Esophagus squamous epithelium (tissue), 5 donors: ENCODE measurements at places on chromosomes 7 and 10.
A peak's percentile ranks its signal among the peaks of the same experiment; 100 is the strongest.

DNA sequence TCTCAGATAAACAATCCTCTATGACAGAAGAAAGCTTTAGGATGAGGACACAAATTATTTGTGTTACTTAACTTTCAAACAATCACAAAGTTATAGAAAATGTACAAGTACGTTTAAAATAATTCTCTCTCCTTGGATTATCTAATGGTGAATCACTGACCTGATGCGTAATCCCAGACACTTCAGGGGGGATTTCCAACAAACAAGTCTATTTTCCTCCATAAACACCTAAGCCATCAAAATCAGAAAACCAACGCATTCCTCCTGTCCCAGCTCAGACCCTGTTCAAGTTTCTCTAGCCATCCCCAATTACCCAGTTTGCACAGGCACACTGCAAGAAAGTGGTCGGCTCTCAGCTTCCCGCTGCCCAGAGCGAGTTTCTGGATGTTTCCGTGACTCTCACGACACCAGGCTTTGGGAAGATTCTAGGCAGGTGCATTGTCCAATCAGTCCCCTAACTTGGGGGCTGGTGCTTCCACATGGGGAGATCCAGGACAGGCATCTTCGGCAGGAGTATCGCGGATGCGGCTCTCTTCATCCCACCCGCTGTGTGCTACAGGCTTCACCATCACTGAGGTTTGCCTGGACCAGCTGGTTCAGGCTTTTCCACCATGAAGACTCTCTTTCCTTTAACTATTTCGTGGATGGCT, 200.0 kb downstream of the ZMYND11 start:
- peaks cover 2% of the 10 kb centered on the region for H3K36me3 ChIP-seq
- H3K27ac ChIP-seq, result no peak overlapping the region
- H3K27me3 ChIP-seq, result no peaks in the 10 kb centered on the region
- no peak for DNase-seq
- peaks cover 17% of the 10 kb centered on the region for H3K4me1 ChIP-seq

DNA sequence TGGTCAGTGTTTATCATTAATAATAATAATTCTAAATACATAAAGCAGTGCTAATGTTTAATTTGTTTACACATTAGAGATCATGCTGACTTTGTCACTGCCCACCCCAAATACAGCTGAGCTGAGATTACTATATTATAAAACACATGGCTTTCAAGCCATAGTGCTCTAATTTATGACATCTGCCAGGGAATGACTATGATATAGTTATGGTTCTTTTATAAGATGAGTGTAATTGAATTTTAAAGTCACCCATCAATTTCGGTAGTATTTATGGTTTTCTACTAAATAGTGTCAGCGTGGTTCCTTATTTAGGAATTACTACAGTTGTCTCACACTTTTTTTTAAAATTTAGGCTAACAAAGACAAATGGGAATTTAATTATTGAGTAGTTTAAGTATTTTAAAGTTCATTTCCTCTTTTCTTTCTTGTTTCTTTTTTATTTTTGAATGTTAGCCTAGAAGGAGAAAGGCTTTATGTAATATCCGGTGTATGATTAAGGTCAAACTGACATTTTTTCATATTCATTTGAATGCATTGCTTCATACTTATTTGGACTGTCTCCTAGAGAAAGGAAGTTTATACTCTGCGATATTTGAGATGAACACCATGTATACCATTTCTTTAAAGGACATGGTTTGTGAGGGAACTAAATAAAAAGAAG, 3.9 kb downstream of the CDK14 start:
- no peaks in the 10 kb centered on the region for H3K27me3 ChIP-seq
- H3K4me3 ChIP-seq, result no peak overlapping the region
- no peaks in the 10 kb centered on the region for H3K36me3 ChIP-seq
- H3K27ac ChIP-seq, result no peak overlapping the region

DNA sequence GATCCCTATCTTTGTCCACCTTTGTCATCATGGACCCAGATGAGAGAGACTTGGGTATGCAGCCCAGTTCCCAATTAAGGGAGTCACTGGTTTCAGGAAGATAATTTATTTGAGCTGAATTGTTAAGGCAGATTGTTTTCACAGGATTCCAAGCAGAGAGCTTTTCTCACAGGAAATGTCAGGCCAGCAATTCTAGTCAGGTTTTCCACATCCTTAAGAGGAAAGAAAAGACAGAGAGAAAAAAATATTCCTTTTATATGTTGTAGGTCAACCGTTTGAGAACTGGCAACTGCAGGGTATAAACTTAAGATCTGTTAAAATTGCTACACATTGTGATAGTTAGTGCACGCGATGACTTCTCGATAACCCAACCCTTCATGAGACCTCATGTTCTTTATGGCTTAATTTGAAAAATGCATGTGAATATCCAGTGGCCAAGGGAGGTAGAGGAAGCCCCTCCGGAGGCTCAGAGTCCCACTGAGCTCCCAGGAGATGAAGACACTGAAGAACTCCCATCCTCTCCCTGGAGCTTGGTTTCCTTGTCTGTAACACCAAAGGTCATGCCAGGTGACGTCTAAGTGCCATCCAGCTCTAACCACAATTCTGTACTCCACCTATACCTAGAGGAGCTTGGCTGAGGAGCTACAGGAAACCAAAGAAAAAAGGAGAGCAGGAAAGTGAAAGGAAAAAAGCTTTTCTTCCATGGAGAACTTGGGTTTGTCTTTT, 45.6 kb downstream of the MINDY4 start:
- DNase-seq, result no peak
- H3K36me3 ChIP-seq, result no peaks in the 10 kb centered on the region
- H3K27ac ChIP-seq, result peak overlapping the region; percentile 83
- no peak overlapping the region for H3K4me3 ChIP-seq
- no peaks in the 10 kb centered on the region for H3K27me3 ChIP-seq
- peaks cover 44% of the 10 kb centered on the region for H3K4me1 ChIP-seq

DNA sequence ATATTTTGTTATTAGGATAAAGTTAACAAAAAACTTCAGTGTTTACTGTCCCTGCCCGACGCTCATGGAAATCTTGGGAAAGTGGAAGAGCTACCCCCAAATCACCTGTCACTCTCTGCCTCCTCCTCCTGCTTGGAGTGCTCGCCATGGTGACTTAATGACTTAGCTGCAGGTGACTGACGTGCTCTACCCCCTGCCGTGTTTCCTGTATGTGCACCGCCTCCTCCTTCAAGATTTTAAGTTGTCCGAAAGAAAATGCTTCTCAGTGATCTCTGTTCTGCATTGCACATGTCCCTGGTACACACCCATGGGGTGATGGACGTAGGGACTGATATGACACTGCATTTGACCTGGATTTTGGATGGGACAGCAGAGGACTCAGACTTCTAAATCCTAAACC, 338.8 kb upstream of the SHH start:
- no peak overlapping the region for H3K27ac ChIP-seq
- no peaks in the 10 kb centered on the region for H3K27me3 ChIP-seq
- no peak for DNase-seq
- no peak overlapping the region for H3K4me3 ChIP-seq
- H3K36me3 ChIP-seq, result no peaks in the 10 kb centered on the region

DNA sequence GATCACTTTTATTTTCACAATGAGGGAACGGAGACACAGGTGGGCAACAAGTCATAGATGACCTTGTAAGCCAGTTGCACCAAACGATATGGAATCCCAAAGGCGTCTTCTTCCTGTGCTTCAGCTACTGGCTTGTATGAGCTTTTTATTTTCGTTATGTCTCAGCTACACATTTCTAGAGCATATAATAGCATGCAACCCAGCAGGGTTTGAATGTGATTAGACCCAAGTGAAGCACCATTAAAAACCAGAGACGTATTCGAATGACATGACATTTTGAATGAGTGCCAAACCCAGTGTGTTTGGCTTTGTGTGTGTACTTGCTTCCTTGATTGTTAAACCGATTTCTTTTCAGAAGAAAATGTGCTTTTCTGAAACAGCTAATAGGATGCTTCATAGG, 963.2 kb upstream of the CELF2 start:
- no peaks in the 10 kb centered on the region for H3K27me3 ChIP-seq
- no peak for DNase-seq
- no peak overlapping the region for H3K4me3 ChIP-seq

DNA sequence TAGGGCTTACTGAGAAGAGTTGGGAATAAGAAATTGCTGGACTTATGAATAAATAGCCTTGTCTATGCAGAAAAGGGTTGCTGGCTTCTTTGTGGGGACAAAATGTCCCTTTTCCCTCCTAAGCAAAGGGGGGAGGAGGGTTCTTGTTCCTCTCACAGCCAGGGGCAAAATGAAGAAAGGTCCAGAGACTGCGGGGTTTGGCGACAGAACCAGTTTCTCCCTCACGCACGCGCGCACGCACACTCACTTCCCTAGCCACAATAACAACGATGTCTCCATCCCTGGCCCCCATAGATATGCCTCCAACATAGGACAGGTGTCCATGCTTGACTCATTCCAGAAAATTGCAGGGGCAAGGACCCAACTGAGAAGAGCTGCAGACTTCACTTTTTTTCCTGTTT, 3.3 kb downstream of the ZMIZ1 start:
- peak overlapping the region; percentile 84 for H3K4me3 ChIP-seq
- H3K4me1 ChIP-seq, result peaks cover 74% of the 10 kb centered on the region
- peak overlapping the region; percentile 97 for H3K27ac ChIP-seq
- no peaks in the 10 kb centered on the region for H3K27me3 ChIP-seq
- H3K36me3 ChIP-seq, result no peaks in the 10 kb centered on the region

DNA sequence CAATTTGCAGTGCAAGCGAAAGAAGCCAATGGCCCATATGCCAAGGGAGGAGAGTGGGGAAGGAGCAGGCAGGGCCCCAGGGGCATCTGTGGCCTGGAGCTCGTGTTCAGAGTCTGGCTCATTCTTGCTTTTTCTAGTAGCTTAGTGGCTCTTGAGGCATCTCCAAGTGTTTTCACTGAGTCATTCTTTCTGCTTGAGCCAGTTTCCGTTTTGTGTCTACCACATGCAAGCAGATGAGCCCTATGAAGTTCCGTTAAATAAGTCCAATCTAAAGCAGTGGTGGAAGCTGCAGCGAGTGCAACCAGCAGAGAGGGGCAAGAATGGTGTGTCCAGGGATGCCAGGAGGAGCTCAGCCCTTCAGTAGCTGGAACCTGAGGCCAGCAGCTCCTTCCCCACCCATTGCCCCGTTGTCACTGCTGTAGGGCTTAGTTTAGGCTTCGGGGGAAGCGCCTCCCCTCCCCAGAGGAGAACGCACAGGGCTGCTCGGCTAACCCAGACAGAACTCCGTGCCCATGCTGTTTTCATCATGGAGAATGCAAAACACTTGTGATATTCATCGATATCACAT, 57.4 kb upstream of the EBF3 start:
- H3K4me3 ChIP-seq, result no peak overlapping the region
- no peak for DNase-seq
- H3K36me3 ChIP-seq, result no peaks in the 10 kb centered on the region
- no peak overlapping the region for H3K27ac ChIP-seq

- H3K36me3 ChIP-seq, result no peaks in the 10 kb centered on the region
- DNase-seq, result no peak
- H3K4me1 ChIP-seq, result no peaks in the 10 kb centered on the region
- no peak overlapping the region for H3K4me3 ChIP-seq
Measured at GRCh38 chr7:119571666-119572065, 701.3 kb upstream of the KCND2 start.

DNA sequence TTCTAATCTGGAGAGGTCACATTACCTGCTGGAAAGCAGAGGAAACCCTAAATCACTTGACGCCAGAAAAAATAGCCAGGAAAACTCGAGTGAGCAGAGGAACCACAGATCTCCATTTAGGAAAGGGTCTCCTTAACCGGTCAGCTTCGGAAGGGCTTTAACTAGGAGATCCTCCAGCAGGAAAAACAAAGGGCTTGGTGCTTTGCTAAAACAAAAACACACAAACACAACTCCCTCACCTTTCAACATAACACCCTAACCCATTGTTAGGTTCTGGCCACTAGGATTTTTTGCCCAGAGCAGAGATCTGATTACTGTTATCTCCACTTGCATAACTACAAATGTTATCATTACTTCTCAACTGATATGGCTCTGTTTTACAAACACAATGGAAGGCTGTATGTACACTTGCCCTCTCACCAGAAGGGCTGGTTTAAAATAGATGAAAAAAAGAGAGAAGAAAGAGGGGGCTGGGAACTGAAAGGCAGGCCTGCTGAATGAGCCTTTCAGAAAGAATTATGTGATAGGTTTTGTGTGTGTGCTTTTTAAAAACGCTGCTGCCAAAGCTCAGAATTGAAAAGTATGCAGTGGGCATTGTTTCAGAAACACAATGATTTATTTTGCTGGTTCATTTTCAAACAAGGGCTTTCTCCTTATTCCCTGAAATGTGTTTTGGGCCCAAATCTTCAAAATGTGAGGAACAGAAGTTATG, 161.5 kb downstream of the FGFR2 start:
- no peak for DNase-seq
- peaks cover 10% of the 10 kb centered on the region for H3K4me1 ChIP-seq
- no peaks in the 10 kb centered on the region for H3K36me3 ChIP-seq

- H3K4me1 ChIP-seq, result peaks cover 1% of the 10 kb centered on the region
- H3K27me3 ChIP-seq, result no peaks in the 10 kb centered on the region
- DNase-seq, result no peak
- H3K27ac ChIP-seq, result no peak overlapping the region
Measured at GRCh38 chr10:15232279-15232678, 63.8 kb upstream of the NMT2 start.

DNA sequence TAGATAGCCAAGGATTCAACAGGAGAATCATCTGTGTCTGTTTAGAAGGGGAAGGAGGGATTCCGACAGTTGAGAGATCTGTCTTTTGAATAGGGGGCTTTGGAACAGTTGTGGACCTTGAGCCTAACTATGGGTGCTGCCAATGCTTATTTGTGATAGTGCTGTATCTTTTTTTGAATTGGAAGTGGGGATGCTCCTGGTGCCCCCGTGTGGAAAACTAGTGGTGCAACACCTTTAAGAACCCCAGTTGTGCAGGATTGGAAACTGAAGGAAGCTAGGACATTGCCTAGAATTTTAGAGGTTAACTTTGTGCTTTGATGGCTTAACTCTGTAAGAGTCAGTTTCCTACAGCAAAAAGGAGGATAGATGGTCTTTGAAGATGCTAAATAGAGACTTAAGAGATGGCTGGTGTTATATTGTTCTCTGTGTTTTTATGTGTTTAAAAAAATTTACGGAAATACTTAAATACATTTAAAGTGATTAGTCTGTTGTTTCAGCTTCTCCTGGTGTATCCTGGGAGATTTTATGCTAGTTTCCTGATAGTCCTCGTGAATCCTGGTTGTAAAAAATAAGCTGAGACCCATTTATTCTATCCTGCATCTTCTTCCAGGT, 69.3 kb downstream of the AP3M1 start:
- no peak overlapping the region for H3K27ac ChIP-seq
- no peak for DNase-seq
- peaks cover 3% of the 10 kb centered on the region for H3K36me3 ChIP-seq
- no peaks in the 10 kb centered on the region for H3K27me3 ChIP-seq
- H3K4me1 ChIP-seq, result peaks cover 27% of the 10 kb centered on the region
- H3K4me3 ChIP-seq, result no peak overlapping the region

GRCh38 chr10:96090463-96090800, 39.7 kb upstream of the ZNF518A start:
- H3K27ac ChIP-seq, result peak overlapping the region; percentile 85
- no peaks in the 10 kb centered on the region for H3K4me1 ChIP-seq
- H3K4me3 ChIP-seq, result peak overlapping the region; percentile 53

- no peak for DNase-seq
- H3K36me3 ChIP-seq, result no peaks in the 10 kb centered on the region
- no peak overlapping the region for H3K4me3 ChIP-seq
Measured at GRCh38 chr7:16428672-16429071, 7.3 kb upstream of the CRPPA start.
